ENCODE measurements at places on chromosomes 4 and X. TPM values are rescaled to one million over a fixed set of nuclear protein-coding genes. Genes with fewer than 3 reads are reported as not detected.

The SSX1 gene
- not detected for polyA plus RNA-seq

The POU3F4 gene
- polyA plus RNA-seq, result not detected

The IL2RG gene
- polyA plus RNA-seq, result 1.8 TPM

The GPRIN3 gene
- 3.3 TPM for polyA plus RNA-seq

The CXorf51A gene
- not detected for polyA plus RNA-seq

The STPG2 gene
- not detected for polyA plus RNA-seq

The PAGE1 gene
- polyA plus RNA-seq, result not detected

The NSD2 gene
- polyA plus RNA-seq, result 43.9 TPM

The ATP2B3 gene
- 0.36 TPM for polyA plus RNA-seq

The PLCXD1 gene
- polyA plus RNA-seq, result 18.5 TPM

DNA sequence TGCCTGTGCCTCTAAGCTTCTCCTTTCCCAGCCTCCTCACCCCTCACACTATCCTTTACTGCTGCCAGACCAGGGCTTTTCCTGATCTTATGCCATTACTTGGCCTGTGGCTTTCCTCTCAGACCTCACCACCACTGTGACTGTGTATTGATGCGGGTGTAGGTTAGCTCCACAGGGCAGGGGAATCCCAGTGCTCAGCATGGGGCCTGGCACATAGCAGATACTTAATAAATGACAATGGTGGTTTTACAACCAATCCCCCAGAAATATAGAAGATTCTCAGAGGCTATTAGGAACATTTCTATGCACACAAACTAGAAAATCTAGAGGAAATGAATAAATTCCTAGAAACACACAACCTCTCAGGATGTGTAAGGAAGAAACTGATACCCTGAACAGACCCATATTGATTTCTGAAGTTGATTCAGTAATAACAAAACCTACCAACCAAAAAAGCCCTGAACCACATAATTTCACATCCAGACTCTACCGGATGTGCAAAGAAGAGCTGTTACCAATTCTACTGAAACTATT lies 129.6 kb upstream of the QRFPR start:
- no peak for DNase-seq

GRCh38 chr4:130851932-130852331 lies 1756.0 kb downstream of the C4orf33 start:
- no peak for DNase-seq

GRCh38 chr4:54271464-54271863 lies 42.4 kb downstream of the PDGFRA start:
- DNase-seq, result no peak

DNA sequence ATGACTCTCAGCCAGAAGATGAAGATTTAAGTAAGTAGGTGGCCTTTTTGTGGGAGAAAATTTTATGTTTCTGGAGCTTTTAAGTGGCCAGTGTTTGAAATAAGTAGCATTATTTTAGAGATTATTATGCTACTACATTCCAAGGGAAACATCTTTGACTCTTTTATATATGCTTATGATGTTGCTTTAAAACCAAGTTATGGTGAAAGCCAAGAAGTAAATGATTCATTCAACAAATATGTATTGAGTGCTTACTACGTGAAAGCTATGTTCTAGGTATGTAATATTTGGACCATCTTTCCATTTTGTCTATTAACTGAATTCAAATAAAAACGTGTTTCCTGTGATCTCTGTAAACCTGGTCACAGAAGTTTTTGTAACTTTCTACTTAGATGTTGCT lies 58.3 kb downstream of the ZFX start:
- no peak for DNase-seq

DNA sequence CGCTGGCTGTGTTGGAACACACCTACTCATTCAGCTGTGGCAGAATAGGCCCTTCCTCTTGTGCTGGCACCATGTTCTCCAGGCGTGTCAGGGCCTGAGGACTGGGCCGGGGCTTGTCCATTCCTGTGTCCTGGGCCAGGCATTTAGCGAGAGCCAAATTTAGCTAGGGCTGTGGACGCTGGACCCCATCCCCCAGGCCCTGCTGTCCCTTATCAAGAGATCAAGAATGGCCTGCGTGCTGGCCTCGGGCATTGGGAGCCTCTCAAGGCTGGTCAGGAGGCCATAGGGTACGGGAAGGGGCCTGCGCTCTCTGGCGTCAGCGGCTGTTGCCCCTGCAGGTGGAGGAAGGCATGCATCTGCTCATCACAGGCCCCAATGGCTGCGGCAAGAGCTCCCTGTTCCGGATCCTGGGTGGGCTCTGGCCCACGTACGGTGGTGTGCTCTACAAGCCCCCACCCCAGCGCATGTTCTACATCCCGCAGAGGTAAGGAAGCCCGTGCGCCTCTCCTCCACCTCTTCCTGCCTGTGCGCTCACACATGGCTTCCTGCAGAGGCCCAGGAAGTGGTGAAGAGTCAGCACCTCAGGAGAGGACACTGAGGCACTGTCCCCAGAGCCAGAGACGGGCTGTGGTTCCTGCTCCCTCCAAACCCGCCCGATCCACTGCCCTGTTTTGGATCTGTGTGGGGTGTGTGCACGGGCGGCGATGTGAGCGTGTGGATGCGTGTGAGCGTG lies 15.3 kb downstream of the ABCD1 start:
- no peak for DNase-seq

DNA sequence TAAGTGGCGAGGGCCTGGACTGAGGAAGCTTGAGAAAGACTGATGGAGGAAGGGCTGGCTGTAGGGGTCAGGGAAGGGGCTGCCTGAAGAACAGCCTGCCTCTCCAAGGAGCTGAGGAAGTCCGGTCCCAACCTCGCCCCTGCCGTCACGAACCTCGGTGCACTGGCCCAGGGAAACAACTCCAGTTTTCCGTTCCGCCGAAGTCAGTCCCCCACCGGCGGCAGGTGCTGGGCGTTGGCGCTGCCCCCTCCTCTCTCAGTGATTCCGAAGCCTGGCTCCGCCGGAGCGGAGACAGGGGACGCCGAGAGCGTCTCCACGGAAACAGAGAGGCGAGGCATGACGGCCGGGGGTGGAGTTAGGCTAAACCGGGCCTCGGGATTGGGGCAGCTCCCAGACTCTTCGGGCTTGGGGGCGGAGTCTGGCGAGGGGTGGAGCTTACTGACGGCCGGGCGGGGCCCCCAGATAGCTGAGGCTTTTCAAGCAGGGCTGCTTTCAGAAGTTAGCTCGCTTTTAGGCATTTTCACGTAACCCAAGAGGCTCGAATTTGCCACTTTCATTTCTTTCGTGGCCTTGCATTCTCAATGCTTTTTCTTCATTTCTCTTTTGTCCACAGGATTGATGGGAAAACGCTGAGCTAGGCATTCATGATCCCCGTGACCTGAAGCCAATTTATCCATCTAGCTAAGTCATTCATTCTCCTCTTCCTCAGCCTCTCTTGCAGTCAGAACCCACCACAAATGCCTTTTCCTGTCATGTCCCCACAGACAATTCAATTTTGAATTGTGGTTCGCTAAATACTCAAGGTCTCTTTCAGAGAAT lies at the start of gene TTC29:
Gene TTC29 (minus strand): TSS at position 309 of the 819 bp plus-strand sequence. CDS start 5,969 bp downstream, outside the sequence.
- DNase-seq, result peak; percentile 90

GRCh38 chr4:7993671-7994070 lies 54.0 kb upstream of the AFAP1 start:
- no peak for DNase-seq

- DNase-seq, result no peak
These were observed 176.5 kb upstream of the DKK2 start for GRCh38 chr4:107212565-107212964.

- no peak for DNase-seq
These were observed at the start of gene SMIM10L2A for GRCh38 chrX:135421932-135422809. Gene SMIM10L2A, plus strand, starts transcription at chrX:135421944. Its CDS starts 188 bp downstream, at chrX:135422132.

- no peak for DNase-seq
These were observed 19.6 kb upstream of the IL2 start for GRCh38 chr4:122476126-122476525.

GRCh38 chr4:2065106-2065930 lies 6.2 kb downstream of the NAT8L start:
- DNase-seq, result no peak

DNA sequence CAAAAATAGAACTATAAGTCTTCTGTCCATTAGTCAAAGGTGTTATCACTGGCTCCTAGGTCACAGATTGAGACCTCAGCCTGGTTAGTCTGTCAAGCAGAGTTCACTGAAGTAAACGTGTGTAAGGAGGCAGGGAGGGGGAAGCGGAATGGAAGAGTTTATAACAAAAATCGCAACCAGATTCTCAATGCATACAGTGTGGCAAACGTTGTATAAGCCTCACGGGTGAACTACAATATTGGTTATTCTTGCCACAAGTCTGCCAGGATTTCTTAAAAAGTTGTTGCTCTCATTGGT lies 114.8 kb downstream of the AMELX start:
- DNase-seq, result no peak

Data from hindlimb muscle (tissue), 1 donor.